ENCODE measurements at places on chromosomes 12 and 14. TPM values are rescaled to one million over a fixed set of nuclear protein-coding genes. Genes with fewer than 3 reads are reported as not detected.

GRCh38 chr12:49888461-49889151 is 15.1 kb downstream of the FAIM2 start:
- no peak for DNase-seq

DNA sequence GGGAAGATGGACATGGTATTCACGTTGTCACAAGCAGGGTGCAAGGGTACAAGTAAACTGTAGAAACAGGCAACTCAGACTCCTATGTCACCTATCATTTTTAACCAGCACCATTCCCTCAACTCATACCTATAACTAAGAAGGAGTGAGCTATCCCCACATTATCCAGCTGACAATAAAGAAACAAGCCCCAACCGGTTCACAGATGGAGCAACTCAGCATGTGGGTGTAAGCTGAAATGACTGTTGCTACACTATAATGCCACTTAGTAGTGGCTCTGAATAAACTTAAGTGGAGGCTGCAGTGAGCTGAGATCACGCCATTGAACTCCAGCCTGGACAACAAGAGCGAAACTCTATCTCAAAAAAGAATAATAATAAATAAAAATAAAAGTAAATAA is 829.5 kb upstream of the MDGA2 start:
- DNase-seq, result no peak

DNA sequence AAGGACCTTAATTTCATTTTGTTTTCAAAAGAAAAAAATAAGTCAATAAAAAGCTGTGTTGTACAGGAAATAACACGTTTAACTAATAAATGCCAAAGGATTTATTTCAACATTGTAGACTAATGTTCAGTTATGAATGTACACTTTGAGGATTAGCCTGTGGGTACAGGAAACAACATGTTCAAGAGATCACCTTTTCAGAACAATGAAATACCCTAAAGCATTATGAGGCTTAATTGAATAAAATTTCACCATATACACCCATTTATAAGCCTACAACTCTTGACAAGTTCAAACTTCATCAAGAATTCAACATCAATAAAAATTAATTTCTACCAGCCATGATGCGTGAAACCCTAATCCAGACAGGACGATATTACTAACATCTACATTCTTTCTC is 56.6 kb upstream of the SLC6A15 start:
- DNase-seq, result no peak

KITLG gene
- 0.09 TPM for total RNA-seq

MMP19 gene
- total RNA-seq, result not detected

COQ6 gene
- 16.6 TPM for total RNA-seq

- peak; percentile 82 for DNase-seq
Observed at GRCh38 chr12:6745741-6746525, 7.0 kb downstream of the MLF2 start.

- no peak for DNase-seq
Observed at GRCh38 chr14:101020834-101021370, 117.4 kb upstream of the RTL1 start.

DNA sequence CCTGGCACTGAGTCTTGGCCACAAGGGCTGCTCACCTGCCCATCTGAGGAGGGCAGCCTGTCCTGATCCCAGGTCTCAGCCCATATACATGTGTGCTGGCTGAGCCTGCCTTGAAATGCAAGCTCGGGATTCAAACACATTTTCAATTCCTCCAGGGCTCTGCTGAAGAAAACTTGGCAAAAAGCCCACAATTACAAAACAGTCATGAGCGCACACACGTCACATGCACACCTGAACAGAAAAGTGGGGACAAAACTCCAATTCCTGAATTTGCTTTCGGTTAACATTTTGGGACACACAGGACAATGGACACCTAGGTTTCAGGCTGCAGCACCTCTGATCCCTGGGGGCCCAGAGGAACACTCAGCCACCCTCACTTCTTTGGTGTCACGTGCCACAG is 113.9 kb downstream of the RBM19 start:
- no peak for DNase-seq

SPX gene
- total RNA-seq, result 0.59 TPM

- no peak for DNase-seq
Observed at GRCh38 chr14:74911704-74912103, 11.4 kb downstream of the RPS6KL1 start.

LRRIQ1 gene
- total RNA-seq, result not detected

DNA sequence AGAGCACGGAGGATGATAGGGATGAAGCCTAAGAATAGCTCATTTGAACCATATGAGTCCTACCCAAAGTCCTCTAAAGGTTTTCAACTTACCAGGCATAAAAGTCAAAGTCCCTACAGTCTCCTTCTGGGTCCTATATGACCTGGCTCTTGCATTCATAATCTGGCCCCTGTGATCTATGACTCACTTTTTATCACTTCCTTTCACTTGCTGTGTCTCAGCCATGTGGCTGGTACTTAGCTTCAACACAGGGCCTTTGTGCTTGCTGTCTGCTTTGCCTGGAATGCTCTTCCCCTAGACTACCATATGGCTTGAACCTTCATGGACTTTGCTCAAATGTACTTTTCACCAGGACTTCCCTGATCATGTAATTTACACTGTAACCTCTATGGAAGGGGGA is 137.6 kb upstream of the TMTC1 start:
- DNase-seq, result no peak

DNA sequence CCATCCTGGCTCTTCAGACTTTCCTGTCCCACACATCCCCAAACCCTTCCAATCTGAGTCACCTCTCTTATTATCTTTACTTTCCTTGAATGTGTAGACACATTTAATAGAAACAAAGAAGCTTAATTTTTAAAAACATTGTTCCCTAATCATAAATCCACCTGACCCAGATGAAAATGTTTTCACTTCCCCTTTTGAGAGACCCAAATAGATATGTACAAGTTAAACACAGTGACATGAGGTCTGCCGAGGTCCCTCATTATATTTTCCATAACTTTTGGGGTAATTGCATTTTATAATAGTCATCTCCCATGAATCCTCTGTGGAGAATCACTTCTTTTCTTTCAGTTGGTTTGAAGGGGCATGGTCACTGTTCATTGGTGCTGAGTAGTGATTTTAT is 191.1 kb downstream of the GRIN2B start:
- no peak for DNase-seq

DNA sequence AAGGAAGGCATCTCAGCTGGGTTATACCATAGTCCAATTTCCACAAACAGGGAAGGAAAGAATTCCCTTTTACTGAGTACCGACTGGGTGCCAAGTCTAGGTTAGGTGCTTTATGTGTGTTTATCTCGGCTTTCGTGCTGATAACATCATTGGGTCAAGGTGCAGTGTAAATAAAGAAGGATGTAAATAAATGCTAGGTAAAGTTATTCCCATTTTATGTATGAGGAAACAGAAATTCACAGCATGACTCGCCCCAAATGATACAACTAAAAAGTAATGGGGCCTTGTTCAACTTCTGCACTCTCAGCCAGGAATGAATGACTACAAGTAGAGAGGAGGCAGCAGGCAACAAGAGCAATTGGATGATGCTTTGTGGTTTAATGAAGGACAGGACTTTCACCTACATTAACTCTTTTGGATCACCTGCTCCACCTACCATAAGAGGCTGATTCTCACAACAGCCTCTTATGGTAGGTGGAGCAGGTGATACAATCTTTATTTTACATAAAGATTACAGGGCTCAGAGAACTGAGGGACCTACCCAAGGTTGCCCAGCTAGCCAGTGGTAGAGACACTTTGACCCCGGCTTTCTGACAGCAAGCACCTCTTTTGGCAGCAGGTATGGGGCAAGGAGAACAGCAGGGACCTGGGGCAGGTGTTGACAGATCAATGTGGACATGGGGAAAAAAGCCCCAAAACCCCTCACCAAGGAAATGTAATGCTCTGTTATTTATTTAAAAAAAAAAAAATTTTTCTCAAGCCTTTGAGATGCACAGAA is 213.4 kb upstream of the NUDT4 start:
- DNase-seq, result no peak

DNA sequence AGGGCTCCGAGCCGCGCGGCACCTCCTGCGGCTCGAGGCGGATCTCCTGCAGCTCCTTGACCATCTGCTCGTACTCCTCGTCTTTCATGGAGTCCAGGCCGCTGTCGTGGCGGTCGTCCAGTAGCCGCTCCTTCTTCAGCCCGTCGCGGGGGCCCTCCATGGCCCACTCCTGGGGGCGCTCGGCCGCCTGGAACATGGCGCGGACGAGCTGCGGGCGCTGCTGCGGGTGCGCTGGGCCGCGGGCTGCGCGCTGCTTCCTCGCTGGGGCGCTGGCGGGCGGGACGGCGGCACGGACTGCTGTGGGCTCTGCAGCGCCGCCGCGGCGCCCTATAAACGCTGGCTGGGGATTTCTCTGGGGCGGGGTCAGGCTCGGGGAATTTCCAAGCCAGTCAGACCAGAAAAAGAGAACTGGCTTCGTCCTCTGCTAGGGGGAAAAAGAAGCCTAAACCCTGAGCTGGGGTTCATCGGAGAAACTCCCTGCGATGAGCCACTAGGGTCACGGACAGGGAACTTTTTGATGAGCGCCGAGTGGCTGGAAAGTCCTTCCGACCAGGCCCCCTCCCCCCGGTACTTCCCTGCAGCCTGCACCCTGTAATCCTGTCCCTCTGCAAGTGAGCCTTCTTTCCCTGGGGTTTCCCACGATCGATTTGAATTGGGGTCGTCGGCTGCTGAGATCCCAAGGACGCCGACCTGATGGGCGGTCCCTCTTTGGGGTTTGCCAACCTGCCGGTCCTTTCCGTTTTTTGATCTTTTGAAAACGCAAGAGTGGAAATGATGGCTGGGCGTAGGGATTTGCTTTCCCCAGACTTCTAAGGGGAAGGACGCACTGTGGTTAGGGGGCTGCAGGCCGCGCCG is at the start of gene NFKBIA:
TSS of gene NFKBIA (minus strand) at position 301 of the 855 bp plus-strand sequence. CDS start at position 196, 105 bp downstream.
- DNase-seq, result peak; percentile 99

KRT8 gene
- total RNA-seq, result 0.51 TPM

ADGRD1 gene
- total RNA-seq, result 0.84 TPM

HNF1A gene
- total RNA-seq, result not detected

DNA sequence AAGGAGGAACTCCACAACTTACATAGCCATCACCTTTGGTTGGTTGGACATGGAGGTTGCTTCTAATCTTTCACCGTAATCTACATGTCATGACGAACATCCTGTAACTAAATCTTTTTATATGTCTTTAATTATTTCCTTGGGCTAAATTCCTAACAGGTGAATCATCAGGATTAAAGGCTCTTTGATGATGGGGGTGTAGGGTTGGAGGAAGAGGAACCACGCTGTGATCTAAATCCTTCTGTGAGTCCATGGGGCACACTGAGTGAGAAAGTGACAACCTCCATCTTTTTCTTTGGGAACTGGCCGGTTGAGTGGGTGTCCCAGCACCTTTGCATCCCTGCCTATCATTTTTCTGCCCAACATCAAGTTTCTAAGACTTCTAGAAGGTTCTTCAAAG is 31.1 kb upstream of the MAP1LC3B2 start:
- DNase-seq, result no peak

RNASE3 gene
- not detected for total RNA-seq

GRCh38 chr14:36028665-36029064 is 147.9 kb downstream of the PTCSC3 start:
- no peak for DNase-seq

NRIP2 gene
- not detected for total RNA-seq

DNA sequence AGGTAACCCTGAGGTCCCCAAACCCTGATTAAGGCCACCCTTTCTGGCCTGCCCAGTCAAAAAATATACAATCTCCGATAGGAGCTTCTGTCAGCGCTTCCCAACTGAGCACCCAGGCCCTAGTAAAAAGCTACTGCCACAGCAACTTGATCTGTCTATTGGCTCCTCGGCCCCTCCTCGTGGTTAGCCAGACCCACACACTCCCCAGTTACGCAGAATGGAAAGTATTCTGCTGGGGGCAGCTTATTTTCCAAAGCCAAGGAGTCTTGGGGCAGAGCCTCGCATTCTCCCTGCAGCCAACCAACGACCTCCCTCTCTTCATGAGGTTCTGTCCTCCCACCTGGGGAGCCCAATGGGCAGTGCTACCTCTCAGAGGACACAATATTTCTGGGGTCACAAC is 32.1 kb downstream of the FMNL3 start:
- DNase-seq, result no peak

GRCh38 chr12:55698241-55698955 is 9.3 kb downstream of the ITGA7 start:
- no peak for DNase-seq

- DNase-seq, result peak; percentile 85
Observed at GRCh38 chr12:119659289-119659897, 8.5 kb upstream of the PRKAB1 start.

TRIAP1 gene
- total RNA-seq, result 57.5 TPM

DNA sequence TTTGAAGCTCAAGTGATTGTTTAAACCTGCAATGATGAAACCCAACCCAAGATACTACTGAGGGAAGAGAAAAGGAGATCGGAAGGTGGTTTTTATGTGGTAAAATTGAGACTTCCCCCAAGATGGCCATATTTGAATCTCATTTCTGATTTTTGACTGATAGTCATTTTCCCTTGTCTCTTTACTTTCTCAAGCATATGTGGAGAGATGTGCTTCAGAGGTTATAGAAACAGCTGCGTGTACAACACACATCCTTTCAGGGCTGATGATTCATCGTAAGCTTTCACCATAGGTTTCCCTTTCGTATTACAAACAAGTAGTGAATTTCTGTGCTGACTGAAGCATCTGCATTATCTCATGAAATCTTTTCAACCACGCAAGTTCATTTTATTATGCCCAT is 276.2 kb downstream of the EMP1 start:
- no peak for DNase-seq

GRCh38 chr14:72633551-72633950 is 260.4 kb downstream of the DPF3 start:
- DNase-seq, result no peak

DNA sequence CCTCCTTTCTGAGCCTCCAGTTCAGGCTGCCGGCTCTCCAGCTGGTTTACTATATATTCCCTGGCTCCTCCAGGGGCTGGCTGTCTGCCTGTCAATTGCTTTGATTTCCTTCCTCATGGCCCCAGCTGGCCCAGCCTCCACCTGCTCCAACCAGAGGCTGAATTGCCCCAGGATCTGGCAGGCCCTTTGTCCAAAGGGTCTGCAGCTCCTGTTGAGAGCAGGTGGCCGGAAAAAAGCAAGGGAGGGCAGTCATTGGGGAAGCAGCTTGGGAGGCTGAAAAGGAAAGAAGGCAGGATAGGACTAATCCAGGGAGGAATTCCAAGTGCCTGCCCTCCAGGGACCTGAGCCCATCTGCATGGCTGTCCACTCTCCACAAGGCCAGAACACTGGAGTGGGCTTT is 25.3 kb downstream of the PAH start:
- DNase-seq, result no peak

- DNase-seq, result no peak
Observed at GRCh38 chr12:116241157-116241759, 36.2 kb downstream of the MED13L start.

TAMALIN gene
- 10.4 TPM for total RNA-seq

- peak; percentile 85 for DNase-seq
Observed at GRCh38 chr12:57046947-57047890, 2.7 kb downstream of the MYO1A start.

COL2A1 gene
- 0.07 TPM for total RNA-seq

SLC6A13 gene
- not detected for total RNA-seq

Measured in activated CD4-positive, alpha-beta T cell treated with anti-CD3 and anti-CD28 coated beads, Interleukin-2, amount 10 ng/mL, durations not matched to agents 24 days and 14 days (primary cell).